IPS DF 6.9 (cell line): ENCODE measurements at places on chromosomes 1 and 21.

GRCh38 chr1:157292809-157293564 is 154.8 kb upstream of the ETV3 start:
- DNase-seq = no peak

DNA sequence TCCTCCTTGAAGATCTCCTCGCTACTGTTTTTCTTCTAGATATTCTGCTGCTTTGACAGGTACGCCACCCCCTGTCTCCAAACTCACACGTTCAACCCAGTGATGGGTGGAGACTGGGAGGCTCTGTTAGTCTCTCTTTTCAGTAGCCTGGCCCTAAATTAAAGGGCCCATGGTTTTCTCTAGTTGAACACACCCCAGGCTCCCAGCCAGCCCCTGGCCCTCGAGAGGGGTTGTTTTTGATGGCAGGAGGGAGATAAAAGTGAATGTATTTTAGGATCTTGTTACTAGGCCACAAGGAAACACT is 21.6 kb upstream of the CLDN14 start:
- no peak for DNase-seq

DNA sequence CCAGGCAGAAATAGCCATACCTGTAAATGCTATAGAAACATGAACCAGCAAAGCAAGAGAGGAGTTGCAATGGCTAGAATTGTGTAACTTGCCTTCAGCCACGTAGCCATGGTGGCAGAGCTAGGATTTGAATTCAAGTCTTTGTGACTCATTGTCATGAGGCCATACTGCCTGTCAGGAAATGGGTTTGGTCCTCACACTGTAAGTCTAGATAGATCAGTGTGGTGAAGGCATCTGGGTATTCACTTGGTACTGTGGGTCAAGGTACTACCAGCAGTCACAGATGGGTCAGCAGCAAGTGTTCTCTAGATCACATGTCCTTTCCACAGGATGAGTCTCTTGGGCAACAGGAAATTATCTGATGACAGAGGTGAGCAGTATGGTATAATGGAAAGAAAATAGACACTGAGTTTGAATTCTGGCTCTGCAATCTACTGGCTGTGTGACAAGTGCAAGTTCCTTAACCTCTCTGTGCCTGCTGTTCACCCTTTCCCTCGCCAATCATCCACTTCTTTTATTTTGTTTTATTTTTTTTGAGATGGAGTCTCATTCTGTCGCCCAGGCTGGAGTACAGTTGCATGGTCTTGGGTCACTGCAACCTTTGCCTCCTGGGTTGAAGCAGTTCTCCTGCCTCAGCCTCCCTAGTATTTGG is 36.9 kb downstream of the FGGY start:
- no peak for DNase-seq

DNA sequence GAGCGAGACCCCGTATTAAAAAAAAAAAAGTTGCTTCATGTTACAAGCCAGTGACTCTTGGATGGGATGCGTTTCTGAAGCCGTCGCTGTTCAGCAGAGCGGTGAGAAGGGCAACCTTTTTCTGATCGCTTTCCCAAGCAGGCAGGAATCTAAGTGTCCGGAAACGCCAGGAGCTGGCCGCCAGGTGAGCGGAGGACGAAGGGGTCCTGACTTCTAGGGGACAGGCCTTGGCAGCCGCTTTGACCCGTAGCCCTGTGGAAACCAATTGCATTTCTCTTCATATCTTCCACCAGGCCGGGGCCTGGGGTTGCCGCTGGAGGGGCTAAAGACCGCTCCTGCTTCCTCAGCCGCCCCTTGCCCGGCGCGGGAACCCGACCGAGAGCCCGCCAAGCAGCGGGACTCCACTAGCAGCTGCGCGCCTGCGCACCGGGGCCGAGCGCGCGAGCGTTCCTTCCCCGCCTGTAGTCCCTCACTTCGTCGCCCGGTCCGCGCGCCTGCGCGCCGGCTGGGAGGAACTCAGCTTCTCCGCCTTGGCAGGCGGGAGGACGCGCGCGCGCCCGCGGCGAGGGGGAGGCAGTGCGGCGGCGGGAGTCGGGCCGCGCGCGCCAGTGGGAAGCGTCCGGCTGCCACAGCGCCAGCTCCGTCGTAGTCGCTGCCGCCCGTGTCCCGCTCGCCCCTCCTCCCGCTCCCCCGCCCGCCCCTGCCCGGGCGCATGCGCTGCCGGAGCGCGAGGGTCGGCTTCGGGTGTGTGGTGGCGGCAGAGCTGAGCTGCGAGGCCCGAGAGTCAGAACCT is at the start of gene SPEN:
SPEN (plus strand) TSS at position 608 of the 793 bp plus-strand sequence. CDS start 361 bp downstream, outside the sequence.
- no peak for DNase-seq

- no peak for DNase-seq
Observed at GRCh38 chr1:111598544-111598943, 21.0 kb upstream of the RAP1A start.

DNA sequence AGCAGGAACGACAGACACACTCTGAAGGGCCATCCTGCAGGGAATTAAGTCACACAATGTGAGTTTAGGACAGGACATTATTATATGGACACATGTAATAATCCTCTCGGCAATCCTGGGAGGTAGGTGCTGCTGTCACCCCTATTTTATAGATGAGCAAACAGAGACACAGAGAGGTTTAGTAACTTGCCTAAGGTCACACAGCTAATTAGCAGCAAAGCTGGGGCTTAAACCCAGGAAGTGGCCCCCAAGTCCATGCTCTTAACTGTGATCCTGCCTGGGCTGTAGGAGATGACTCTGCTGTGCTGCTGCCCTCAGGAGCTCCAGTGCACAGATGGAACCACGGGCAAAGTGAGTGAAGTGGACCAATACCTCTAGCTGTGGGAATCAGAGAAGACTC is 660.0 kb downstream of the PTPRU start:
- DNase-seq = no peak

GRCh38 chr1:5374192-5374591 is 618.0 kb downstream of the NPHP4 start:
- DNase-seq = no peak

GRCh38 chr21:33025106-33025488 is 638 bp upstream of the OLIG2 start:
- DNase-seq = no peak

DNA sequence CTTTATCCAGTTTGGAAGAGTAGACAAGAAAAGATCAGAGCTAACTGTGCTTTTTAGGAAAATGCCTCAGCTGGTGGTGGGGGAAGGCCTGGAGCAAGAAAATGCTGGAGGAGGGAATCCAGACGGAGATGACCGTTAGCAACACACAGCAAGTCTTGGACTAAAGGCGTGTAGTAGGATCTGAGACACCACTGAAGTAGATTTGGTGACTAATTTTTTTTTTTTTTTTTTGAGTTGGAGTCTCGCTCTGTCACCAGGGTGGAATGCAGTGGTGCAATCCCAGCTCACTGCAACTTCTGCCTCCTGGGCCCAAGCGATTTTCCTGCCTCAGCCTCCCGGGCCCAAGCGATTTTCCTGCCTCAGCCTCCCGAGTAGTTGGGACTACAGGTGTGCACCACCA is 41.2 kb downstream of the LPAR3 start:
- no peak for DNase-seq

- no peak for DNase-seq
Observed at GRCh38 chr1:88731475-88732269, 47.6 kb downstream of the PKN2 start.

GRCh38 chr21:37060296-37060695 is 12.6 kb downstream of the PIGP start:
- DNase-seq = no peak

DNA sequence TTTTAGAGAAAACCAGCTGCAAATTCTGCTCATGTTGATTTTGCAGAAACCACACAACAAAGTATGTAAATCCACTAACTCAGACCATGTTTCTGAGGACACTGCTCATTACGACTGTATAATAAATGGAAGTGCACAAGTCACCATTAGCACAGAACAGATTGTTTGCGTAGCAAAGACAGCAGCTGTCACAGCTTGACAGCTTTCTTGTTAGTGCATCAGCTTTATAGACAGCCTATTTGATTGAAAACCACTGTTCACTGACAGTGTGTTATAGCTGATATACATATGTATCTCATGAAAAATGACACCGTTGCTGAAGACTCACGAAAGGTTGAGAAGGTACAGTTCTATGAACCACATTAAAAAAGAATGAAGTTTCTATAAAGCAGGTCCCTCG is 560.2 kb upstream of the ZRANB2 start:
- no peak for DNase-seq

DNA sequence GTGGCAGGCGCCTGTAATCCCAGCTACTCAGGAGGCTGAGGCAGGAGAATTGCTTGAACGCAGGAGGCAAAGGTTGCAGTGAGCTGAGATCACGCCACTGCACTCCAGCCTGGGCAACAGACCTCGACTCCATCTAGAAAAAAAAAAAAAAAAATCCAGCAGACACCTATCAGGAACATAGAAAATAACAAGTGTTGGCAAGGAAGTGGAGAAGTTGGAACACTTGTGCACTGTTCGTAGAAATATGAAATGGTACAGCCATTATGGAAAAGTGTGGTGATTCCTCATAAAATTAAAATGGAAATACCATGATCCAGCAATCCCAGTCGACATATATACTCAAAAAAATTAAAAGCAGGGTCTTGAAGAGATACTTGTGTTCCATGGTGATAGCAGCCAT is 12.0 kb upstream of the C1orf162 start:
- DNase-seq = no peak

DNA sequence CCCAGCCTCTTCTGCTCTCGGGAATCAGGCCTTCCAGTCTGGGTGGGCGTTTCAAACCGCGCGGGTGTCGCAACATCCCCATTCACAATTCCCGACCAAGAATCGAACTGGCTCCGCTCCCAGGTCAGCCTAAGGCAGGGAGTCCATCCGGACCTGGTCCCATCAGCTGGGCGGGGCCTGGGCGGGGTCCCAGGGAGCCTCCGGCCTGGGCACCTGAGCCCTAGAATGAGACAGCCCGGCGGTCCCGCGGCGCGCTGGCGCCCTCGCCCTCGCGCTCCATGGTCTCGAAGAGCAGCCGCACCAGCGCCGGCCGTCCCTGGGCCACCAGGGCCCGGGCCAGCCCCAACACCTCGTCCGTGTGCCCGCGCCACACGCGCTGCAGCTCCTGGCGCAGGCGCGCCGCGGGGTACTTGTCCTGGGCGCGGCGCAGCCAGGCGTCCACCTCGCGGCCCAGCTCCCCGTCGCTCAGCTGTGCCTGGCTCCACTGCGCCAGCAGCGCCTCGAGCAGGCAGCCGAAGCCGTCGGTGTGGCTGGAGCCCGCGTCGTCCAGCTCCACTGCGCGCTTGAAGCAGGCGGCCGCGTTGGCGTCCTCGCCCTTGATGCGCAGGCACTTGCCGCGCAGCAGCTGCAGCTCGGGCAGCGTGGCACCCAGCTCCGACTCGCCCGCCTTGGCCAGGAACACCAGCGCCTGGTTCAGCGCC is 16.9 kb upstream of the PARS2 start:
- no peak for DNase-seq

DNA sequence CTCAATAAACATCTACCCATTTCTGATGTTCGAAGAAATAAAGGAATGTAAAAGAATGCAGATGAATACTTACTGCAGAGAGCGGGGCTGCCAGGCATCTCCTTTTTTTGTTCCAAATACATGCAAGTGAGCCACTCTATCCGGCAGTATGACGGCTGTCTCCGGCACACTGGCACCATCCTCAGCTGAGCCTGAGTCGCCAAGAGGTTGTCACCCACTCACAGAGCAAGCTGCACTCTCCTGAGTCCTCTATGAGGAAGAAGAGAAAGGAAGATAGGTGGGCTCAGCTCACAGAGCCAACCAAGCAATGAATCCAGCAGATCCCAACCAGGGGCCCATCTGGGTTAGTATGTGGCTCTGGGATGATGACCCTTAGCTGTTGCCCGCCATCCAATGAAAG is 65.3 kb downstream of the CD46 start:
- no peak for DNase-seq

GRCh38 chr1:193283016-193283415 is 96.6 kb upstream of the B3GALT2 start:
- DNase-seq = no peak

DNA sequence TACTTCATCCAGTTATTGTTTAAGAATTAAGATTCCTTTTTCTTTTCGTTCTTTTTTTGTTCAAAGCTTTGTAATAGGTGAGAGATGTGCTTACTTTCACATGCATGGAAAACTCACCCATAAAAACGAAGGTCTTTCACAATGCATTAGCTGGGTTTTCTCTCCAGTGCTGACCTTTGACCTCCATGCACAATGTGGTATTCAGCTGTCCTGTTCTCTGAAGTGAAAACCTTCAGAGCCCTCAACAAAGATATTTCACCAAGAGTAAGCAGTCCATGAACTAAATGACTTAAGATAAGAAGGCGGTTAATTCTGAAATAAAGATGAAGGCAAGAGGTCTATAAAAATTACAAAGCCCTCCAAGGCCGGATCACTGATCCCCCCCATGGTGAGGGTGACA is 77.1 kb upstream of the IPO9 start:
- no peak for DNase-seq

DNA sequence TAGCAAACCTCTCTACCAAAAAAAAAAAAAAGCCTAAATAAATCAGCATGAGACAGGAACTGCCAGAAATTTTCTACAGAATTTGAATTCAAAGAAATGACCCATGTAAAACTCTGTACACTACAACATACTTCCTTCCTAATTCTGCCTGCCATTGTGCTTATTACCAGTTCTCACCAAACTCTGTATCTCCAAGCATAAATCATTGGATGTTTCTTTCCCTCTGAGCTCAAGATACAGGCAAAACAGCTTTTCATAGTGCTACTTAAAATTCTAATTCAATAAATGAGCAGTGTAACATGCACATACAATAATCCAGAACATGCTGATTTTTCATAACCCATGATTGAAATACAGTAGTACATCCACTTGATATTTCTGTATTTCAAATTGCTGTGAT is 87.0 kb downstream of the EIF4G3 start:
- no peak for DNase-seq

DNA sequence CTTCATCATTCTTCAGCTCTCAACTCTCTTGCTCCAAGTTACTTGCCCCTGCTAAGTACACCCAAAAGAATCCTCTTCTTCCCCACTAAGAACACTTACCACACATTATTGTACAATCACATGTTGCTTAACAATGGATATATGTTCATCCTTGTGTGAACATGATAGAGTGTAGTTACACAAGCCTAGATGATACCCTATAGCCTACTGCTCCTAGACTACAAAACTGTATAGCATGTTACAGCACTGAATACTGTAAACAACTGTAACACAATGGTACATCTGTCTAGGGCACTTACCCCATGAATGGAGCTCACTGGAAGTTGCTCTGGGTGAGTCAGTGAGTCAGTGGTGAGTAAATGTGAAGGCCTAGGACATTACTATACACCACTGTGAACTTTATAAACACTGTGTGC is 77.4 kb downstream of the RERE start:
- DNase-seq = no peak
